ENCODE measurements at places on chromosomes 5 and 9.

- no peak for DNase-seq
Observed at GRCh38 chr5:174733836-174734235, 9.5 kb downstream of the MSX2 start.

GRCh38 chr9:15935661-15936305, 382.9 kb downstream of the CCDC171 start:
- DNase-seq, result no peak

GRCh38 chr9:89440951-89441654, 56.8 kb downstream of the SEMA4D start:
- DNase-seq, result no peak

- DNase-seq, result peak; percentile 70
Observed at GRCh38 chr9:100087218-100087617, 11.6 kb downstream of the ERP44 start.

DNA sequence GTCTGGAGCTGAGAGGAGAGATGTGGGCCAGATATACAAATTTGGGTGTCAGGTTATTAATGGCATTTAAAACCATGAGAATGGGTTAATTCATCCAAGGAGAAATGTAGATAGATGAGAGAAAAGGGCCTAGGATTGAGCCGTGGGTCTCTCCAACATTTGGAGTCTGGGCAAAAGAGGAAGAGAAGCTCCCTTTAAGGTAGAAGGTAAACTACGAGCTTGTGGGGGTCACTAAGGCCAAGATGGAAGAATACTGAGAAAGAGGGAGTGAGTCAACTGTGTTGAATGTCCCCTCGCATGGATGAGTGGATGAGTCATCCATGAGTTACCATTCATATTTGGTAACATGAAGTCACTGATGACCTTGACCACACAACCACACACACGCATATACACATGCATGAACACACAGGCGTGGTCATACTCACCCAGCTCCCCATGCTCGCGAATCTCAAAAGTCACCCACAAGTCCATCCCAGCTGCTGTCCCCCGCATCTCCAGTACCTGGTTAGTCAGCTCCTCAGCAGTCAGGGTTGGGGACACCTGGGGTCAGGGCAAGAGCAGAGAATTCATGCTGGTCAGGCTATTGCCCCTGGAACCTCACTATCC, 6.8 kb upstream of the FCHSD1 start:
- peak; percentile 99 for DNase-seq

DNA sequence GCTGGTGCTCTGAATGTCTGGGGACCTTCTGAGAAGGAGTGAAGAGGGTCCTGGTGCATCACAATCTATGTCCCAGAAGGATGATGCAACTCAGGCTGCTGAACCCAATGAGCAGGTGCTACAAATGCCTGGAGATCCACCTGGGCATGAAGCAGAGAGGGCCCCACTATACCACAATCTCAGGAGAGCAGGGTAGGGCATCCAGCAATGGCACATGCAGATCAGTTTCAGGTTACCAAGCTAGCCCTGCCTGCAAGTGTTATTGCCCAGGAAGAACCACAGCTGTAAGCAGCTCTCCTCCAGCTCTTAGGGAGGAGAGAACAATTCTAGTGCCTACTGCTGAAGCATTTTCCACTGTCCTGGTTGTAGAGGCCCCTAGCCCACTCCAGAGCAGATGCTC, 389.2 kb upstream of the TNC start:
- no peak for DNase-seq

GRCh38 chr9:129620669-129621295, at the start of gene C9orf50:
Gene C9orf50 (minus strand): TSS chr9:129621101. CDS start chr9:129620574, 527 bp downstream.
- DNase-seq, result no peak

DNA sequence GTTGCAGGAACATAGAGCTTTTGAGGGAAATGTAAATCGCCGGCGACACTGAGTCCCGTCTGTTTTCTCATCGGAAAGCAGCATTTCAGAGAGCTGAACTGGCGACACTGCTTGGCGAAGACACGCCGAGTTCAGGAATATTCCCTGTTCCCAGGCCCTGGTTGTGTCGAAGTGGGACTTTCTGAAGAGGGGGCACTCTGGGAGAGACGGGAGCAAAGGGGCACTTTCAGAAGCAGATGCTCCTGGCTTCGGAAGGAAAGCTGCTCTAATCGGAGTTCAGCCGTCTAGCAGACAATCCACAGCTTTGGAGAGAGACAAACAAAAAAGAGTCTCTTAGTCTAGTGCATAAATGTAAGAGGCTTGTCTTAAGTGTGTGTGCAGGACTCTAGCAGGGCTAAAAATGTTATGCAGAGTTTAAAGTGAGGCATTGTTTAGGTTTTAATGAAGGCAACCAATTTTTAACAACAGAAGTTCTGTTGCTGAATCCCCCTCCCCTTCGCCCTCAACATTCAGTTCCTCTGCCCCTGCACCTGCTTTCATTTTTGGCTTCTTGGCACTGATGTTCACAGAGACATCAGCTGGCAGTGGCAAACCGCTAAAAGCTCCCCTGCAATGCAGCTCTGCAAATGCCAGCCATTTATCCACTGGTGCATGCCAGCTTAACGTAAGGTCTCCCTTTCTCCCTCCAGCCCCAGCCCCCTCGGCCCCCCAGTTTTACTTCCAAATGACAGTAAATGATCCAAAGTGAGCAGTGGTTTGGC, 289.5 kb upstream of the MPDZ start:
- DNase-seq, result no peak

DNA sequence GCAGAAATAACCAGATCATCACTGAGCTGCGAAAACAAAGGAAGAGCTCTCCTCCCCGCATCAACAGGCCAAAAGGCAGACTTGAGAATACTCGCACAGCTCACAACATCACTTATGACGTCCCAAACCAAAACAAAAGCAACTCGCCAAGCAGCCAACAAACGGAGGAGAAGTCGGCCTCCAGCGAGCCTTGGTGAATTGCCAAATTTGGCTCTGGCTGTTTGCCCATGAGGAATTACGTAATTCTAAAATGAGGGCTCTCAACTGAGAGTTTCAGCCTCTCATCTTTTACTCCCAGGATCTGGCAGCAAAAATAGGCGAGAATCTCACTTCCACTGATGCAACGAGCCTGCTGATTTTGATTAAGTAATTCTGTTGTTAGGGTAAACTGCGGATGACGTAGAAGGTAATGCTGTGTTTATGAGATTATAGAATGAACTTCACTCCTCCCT, 51.7 kb upstream of the SEMA6A start:
- no peak for DNase-seq

DNA sequence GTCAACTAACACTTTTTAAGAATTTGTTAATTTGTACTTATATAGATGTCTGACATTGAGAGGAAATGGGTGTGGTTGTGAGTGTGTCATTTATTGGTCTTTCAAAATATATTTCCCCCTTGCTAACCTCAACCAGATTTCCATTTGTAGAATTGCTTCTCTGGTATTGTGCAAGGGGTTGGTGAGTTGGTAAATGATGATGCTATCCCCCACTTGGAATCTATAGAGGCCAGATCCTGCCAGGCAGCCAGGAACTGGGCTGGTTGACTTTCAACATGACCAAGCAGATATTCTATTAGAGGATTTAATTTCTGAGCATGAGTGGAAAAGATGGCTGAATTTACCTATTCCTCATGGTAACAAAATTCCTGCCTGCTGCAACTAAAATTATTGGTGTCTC, 306.6 kb upstream of the KIF2A start:
- DNase-seq, result no peak
